Erythroblast (primary cell): ENCODE measurements at places on chromosomes 7 and 10.

GRCh38 chr10:112700215-112700671 lies 249.8 kb upstream of the TCF7L2 start:
- DNase-seq: no peak

DNA sequence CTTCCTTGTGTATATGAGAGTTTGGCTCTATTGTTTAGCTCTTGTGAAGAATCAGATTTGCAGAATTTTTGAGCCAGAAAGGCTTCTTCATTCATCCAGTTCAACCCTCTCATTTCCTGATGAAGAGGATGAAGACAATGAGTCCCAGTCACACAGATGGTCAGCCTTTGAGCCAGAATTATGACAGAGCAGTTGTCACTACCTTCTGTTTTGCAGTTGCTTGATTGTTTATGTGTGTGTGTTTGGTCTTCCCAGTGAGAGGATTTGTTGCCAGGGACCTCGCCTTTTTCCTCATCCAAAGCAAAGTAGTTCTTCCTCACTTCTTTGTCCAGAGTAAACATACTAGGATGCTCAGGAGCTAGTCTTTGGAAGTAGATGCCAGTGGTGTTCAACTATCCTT lies 15.6 kb downstream of the MDFIC start:
- no peak for DNase-seq

DNA sequence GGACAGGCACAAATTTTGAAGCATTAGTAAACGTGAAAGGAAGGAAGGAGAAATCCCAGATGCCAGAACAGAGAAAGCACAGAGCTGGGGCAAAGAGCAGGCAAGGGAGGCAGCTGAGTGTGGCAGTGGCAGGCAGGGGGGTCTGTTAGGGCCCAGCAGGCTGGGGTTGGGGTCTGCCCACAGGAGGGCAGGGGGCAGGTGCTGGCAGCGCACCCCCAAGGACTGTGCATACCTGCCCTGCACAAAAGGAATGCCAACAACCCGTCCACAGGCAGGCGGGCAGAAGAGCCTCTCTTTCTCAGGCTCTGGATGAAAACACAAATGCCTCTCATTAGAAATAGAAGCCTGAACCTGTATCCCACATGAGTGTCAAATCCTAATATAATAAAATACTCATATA lies 552.3 kb downstream of the PTPRN2 start:
- DNase-seq: no peak

DNA sequence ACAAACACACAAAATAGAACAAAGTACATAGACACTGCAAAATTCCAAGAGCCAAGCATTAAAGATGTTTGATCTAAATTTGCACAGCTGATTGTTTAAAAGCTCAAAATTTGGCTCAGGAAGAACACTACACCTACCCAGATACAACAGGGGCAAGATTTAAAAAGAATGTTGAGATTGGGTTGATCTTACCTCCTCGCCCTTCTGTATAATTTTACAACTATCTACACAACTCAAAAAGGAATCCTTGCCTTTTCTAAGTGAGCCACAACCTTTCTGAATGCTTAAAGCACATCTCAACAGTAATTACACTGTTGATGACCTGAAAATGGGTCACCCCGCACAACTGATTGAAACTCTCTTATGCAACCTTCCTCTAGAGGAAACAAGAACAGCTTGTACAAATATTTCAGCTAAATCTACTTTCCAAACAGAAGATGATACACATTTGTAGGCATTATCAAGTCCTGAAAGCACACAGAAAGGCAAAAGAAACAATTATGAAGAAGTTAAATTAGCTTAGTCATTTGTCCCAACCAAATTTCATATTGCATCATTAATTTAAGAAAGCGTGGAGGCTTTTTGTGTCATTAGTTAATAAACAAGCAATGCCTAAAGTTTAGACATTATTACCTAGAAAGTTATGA lies 75.5 kb downstream of the UBE2H start:
- DNase-seq: no peak

DNA sequence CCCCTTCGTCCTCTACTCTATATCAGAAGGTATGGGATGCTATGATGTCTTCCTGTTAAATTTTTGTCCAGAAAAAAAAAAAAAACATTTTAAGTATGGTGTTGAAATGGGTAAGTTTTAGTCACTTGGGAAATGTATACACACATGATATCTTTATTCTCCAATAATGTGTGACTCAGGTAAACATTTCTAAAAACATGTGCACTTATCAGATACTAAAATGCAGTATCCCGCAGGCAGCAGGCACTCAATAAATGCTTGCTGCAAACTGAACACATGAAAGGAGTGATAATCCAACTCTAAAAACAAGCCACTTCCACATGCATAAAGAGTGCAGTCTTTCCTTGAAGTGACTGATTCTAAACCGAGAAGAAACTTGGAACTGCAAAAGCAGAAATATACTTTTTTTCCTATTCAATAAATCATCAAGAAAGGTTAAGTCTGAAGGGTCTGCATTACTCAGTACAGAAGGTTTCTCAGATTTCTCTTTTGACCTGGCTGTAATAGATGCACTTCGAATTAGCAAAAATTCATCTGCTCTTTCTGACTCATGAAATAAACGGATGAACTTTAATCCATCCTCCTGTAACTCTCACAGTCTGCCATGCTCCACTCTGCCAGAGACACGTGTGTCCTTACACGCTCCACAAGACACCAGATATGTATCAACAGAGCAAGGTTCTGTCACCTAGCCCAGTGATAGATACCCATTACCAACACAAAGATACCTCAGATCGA lies 84.0 kb downstream of the HIPK2 start:
- no peak for DNase-seq

DNA sequence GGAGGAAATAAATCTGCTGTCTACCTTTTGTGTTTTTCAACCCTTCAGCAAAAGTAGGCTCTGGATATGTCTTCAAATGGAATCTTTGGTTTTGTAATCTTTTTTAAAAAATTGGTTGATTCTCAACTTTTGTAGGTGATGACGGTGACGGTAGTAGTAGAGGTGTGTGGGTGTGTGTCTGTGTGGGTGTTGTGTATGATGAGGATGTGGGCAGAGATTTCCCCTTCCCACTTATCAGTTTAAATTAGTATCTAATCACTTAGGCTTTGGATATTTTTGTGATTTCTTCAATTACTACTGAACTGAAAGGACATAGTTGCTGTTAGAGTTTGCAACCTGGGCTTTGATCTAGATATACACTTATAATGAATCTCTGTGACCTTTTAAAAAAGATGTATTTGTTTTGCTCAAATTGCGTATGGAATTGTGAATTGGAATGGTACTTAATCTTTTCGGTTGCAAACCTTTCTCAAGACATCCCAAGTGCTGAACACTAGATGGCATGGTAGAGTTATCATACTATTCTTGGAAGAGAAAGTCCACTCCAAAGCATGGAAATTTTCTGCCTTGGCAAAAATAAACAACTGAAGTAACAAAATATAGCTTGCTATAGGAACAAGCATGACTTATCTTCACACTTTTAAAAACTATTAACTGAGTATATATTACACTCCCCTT lies 51.9 kb upstream of the A1CF start:
- no peak for DNase-seq

GRCh38 chr7:130513447-130513846 lies 21.6 kb downstream of the MEST start:
- no peak for DNase-seq

- DNase-seq: no peak
Measured at GRCh38 chr10:121952226-121952625, 22.8 kb downstream of the NSMCE4A start.

- DNase-seq: no peak
Measured at GRCh38 chr10:6877336-6877721, 297.3 kb upstream of the PRKCQ start.

DNA sequence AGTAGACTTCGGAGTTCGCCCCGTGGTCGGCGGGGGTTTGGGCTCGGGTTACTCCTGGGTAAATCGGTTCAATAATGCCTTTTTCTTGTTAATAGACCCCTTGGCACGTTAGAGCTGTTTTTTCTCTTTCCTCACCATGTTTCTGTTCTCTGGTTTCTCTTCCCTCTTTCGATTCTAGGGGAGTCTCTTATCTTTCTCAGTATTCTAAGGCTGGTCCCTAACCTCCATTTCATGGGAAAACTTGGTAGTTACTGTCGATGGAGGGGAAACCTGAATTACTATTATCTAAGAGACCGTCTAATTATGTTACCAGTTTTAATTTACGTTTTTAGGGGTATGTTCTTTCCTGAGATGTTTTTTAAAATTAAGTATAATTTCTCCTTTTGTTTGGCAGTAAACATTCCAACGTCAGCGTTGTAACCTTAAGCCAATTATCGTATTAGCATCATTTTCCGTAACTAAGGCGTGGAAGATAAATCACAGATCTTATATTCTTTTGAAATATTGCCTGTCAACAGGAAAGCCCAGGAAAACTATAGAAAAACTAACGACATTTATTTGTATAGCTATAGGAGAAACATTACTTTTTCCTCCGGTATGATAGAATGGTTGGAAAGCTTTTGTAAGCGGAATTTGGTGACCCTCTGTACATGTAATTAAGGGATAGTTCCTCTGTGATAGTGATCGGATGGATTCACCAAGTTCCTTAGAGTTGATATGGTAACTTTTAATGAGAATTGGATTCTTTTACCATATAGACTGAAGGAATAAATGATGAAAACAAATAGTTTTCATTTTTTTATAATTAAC lies 847 bp downstream of the BTAF1 start:
- DNase-seq: no peak

DNA sequence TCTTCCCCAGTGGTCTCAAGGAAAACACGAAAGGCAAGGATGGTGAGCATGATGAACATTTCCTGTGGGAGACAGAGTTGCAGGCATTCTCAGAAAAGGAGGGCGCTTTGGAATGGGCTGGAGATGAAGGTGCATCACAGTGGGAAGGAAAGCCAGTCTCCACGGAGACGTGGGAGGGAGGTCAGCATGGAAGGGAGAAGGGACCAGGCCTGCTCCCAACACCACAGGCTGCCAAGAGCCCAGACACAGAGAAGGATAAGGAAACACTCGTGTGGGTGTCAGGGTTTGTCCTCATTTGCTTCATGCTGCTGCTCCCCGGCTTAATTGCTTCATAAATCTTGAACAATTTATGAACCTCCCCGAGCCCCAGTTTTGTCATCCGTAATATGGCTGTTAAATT lies 231.5 kb upstream of the ZNF32 start:
- DNase-seq: no peak

DNA sequence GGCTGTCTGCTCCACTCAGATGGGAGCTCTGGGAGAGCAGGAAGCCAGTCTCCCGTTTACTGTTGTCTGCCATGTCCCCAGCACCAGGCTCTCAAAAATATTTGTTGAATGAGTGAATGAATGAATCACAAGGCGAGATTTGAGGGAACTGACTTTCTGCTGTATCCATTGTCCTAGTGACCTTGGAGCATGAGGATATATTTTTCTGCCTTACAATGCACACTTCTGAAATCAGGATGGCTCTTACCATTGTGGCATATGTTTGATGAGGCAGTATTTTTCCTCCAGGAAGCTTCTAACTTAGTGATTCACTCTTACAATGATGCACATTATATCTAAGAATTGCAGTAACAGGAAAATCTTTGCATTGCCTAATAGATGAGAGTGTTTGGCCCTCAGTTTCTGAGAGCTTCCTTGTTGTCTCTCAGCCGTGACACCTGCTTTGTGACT lies 136.4 kb downstream of the RPS24 start:
- DNase-seq: no peak

- DNase-seq: no peak
Measured at GRCh38 chr10:27512548-27512947, 8.4 kb downstream of the RAB18 start.

GRCh38 chr10:101453791-101454718 lies 100.1 kb downstream of the BTRC start:
- DNase-seq: peak; percentile 76

GRCh38 chr10:67976292-67977245 lies 92.1 kb downstream of the SIRT1 start:
- DNase-seq: no peak

GRCh38 chr7:167090-167855 lies 25.1 kb upstream of the FAM20C start:
- DNase-seq: no peak

GRCh38 chr10:74058658-74059057 lies 60.7 kb downstream of the VCL start:
- DNase-seq: peak; percentile 66

DNA sequence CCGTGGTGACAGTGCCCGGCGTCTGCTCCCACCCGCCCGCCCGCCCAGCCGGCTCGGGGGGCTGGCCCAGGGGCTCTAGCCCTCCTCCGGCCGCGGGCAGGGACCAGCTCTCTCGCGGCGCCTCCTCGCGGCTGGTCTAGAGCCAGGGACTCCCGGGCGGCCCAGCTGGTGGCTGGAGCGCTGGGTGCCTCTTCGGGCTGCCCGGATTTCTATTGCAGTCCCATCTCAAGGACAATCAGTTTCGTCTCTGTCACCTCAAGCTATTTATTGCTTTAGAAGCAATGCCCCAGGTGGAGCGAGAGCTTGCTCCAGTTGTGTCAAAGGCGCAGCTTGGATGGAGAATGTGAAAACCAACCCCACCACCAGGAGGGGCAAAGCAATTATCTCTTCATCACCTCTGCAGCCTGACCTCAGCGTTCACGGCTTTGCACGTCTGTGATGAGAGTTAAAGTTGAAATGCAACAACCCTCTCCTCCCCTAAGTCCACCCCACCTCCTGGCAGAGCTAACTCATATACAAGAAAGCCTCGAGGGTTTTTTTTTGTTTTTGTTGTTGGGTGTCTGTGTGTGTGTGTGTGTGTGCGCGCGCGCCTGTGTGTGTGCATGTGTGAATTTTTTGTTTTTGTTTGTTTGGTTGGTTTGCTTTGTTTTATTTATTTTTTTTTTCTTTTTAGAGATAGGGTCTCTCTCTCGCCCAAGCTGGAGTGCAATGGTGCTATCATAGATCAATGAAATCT lies at the start of gene ITGA8:
Gene ITGA8, minus strand, starts transcription at position 24 of the 736 bp plus-strand sequence. CDS start 151 bp downstream, outside the sequence.
- DNase-seq: peak; percentile 48

DNA sequence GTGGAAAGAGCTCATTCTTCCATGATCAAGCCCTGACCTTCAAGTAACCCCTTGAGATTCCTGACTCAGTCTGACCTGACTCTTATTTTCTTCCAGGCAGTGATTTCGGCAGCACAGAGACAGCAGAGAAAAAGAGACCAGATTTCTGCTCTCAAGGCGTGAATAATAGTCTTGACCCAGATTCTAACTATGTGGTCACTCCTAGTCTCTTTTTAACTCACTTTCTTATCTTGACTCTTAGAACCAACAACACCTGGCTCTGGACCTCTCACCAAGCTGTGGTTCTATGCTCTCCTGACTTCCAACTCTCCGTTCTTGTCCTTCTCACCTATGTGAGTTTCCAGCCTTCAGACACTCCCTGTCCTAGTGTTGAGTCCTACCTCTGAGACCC lies 36.9 kb upstream of the KDM7A start:
- no peak for DNase-seq

DNA sequence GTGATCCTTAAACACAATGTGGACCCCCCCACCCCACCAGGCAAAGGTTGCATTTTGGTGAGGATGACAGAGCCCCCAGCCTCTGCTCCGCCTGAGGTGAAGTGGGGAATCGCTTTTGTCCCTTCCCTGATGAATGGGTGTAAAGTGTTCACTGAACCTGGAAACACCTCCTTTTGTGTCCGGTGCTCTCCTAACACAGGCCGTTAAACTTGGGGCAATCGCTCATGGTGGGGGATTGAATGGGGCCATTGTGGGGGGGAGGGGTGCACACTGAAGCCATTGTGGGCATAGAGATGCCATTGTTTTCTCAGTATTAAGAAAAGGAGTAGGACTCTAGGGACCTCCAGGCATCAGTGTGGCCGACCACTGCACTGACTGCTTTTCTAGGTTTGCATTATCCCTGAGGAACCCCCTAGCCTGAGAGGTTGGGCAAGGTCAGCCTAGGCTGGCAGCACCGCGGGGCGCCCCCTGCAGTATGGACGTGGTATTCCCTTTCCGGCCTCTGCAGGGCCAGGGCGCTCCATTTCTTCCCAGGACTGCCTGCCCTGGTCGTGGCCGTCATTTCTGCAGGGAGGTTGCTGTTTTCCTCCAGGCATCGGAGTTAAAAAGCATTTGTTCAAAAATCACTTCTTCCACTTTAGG lies 158.3 kb downstream of the TCF7L2 start:
- peak; percentile 45 for DNase-seq
